ENCODE measurements at places on chromosomes 7 and 10.
A peak's percentile ranks its signal among the peaks of the same experiment; 100 is the strongest.

DNA sequence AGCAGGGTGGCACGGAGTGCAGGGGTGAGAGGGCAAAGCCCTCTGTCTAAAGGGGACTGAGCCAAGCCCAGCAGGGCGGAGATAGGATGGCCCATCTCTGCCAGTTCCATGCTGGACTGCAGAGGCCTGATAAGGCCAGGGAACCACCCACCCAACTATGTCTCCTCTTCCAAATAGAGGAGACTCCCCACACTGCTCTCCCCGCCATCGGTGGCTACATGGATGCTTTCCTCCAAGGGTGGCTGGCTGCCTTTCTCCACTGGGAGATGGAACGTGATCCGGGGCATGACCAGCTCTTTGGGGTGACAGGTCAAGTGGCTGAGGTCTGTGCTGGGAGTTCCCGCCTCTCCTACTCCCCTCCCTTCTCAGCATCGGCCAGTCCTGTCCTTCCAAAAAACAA is 58.1 kb upstream of the MXI1 start:
- DNase-seq, result no peak

- no peak for DNase-seq
These were observed 943 bp upstream of the SLC18A2 start for GRCh38 chr10:117239721-117240620.

DNA sequence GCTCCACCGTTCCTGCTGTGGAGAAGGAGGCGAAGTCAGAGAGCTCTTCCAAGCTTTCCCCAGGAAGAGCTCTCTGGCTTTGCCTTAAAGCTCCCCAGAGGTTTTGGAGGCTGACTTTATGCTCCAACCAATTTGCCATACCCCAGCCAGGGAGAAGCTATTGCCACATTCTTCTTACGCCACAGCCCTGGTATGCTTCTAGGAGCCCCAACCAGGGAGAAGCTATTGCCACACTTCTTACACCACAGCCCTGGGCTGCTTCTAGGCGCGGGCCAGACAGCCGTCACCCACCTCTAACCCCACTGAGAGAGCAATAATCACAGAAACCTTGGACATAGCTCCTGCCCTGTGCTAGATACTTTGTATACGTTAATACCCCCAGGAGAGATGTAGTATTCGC is 951 bp downstream of the ELOVL3 start:
- DNase-seq, result no peak

GRCh38 chr7:55504967-55505658 is 67.2 kb downstream of the VOPP1 start:
- no peak for DNase-seq

DNA sequence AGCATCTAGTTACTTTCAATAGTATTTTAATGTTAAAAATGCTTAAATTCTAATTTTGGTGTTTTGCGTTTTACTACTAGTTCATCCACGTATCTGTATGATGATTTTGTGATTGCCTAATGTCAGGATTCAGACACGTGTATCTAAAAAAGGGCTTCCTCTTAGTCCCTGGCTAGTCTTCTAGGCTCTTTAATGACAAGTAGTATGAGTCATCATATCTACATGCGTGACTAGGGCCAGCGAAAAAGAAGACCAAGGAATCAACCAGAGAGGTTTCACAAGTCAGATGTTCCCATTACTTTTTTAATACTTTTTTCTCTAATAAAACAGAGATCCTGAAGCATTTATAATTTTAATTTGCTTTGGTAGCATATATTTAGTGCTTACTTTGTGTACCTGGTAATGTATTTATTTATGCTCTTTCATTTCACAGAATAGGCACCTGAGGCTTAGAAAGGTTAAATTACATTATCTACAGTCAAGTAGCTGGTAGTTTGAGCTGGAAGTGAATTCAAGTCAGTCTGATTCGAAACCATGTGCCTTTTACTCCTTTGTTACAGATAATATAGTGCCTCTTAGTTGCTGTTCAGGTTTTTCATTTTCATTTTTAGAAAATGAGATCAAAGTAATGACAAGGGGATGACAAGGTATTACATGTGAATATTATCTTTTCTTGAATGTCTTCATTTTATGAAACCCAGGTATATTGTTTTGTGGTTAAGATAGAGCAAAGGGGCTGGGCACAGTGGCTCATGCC is 140.3 kb downstream of the FOXP2 start:
- DNase-seq, result no peak

DNA sequence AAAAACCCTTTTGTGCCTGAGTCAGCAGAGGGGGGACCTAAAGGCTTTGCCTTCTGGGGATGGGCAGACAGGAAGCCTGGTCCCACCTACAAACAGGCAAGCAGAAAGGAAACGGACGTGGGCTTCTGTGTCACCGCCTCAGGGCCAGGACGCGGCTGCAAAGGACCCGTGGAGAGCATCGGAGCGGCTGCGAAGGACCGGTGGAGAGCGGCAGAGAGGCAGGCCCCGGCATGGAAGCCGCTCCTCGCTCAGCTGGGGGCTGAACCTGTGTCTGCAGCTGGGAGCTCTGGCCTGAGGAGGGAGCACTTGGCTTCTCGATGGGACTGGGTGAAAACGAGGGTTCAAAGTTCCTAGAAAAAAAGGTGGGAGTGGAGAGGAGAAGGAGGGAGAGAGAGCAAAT is 125.4 kb upstream of the PPP2R2D start:
- DNase-seq, result no peak

DNA sequence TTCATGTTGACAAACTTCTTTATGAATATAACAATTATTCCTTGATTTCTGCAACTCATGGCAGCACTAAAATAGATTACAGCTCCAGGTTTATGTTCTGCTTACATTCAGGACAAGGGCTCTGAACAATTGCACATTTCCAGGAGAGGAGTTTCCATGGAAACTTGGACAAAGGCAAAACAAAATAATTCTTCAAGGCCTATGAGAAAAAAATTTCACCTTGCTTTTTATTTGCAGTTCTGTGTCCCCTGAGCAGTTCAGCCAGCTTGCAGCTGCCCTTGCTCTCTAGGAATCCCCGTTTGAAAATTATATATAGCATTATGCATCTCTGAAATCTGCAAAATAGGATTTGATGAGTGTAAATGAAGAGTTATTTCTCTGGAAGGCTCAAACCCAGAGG is 71.7 kb downstream of the ARL4A start:
- DNase-seq, result no peak

GRCh38 chr10:43200538-43201390 is 62.5 kb downstream of the CSGALNACT2 start:
- DNase-seq, result no peak

DNA sequence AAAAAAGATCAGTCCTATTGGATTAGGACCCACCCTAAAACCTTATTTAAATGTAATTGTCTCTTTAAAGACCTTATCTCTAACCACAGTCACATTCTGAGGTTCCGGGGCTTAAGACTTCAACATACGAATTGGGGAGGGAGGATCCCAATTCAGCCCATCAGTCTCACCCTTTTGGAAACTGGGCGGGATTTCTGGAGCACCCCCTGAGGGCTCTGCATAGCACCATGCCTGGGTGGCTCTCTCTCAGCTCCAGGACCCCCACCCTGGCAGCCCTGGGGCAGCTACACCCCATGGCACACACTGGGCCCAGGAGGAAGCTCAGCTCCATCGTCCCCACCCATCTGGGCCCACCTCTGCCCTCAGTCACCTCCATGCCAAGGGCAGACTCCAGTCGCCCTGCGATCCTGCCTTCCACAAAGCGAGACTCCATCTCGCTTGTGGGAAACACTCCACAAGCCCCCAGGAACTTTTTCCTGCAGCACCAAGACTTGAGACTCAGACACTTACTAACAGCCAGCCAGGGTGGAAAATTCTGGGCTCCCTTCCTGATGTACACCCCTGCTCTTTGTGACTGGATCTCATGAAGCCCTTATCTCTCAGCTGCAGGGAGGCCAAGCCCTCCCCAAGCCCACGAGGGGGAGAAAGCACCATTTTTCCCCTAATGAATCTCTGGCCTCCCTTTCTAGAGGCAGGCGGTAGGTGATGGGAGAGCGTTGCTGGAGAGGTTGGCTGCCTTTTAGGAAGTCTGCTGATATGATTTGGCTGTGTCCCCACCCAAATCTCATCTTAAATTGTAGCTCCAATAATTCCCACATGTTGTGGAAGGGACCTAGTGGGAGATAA is 90.8 kb upstream of the KDM7A start:
- no peak for DNase-seq

GRCh38 chr10:75344170-75344569 is 57.4 kb downstream of the ZNF503 start:
- DNase-seq, result no peak

DNA sequence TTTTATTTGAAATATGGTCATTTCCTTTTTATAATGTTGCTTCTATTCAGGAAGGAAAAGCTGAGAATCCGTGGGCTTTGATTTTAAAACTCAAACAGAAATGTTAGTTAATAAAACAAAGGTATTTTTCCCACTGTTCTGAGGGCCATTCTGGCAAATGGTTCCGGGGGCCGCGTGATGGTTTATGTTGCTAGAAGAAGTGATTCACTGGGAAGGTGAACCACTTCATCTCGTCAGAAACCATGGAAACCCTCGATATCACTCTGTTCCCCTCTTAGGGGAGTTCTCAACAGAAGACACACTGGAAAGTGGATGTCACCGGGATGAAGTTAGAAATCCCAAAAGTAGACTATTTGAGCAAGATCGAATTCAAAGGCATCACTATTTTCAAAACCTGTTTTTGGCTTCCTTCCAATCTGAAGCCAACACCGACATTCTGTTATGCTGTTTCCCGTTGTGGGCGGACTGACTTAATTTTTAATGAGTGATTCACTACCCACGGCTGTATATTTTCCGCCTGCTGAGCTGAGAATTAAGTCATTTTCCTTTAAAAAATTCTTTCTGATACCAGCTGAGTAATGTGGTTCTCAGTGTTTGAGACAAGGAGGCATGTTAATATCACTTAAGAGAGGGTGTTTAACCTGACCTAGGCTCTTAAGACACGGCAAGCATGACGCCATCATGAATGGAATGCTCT is 84.1 kb downstream of the PTPRE start:
- peak; percentile 33 for DNase-seq

- DNase-seq, result no peak
These were observed 47.7 kb downstream of the HHEX start for GRCh38 chr10:92737484-92737883.

DNA sequence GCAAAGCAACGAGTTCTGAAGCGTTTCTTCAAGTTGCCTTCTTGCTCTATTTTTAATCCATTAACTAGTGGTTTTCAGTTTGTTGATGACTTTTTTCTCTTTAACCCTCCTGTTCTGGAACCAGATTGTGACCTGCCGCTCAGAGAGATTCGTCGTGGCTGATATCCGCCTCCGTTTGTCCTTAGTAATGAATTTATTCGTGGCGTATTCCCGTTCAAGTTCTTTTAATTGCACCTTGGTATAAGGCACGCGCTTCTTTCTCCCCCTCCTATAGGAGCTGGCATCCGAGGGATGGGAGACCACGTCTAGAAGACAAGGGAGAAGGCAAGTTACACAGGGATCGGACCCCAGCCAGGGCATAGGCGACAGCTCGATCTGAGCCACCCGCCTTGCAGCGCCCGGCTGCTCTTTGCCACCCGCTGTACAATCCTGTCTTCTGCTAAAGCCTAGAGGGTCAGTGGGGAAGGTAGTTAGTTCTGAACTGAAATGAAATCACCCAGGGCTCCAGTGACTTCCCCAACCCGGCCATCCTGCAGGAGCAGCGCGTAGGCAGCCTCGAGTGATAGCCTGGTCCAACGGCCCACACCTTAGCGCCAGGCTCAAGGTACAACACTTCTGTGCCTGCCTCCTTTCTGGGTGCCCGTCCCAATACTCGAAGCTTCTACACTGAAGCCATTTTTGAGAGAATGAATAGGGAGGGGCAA is 1.6 kb downstream of the HOXA13 start:
- no peak for DNase-seq

GRCh38 chr10:86083664-86084175 is 282.9 kb downstream of the GRID1 start:
- DNase-seq, result no peak

DNA sequence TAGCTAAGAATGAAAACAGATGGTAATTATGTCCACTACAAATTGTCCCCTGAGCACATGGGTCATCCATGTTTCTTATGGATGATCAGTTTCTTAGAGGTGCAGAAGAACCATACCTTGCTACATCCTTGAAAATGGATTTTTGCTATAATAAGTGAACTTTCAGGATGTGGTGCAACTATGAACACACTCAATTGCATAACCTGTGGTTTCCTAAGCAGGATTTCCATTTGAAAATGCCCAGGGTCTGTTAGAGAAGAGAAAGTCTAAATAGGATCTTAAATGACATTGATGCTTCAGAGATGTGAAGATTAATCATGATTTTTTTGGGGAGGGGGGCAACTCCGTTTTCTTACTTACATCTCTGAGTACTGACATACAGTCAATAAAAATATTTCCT is 39.6 kb upstream of the CACNB2 start:
- DNase-seq, result no peak

- no peak for DNase-seq
These were observed 58.2 kb downstream of the ENTPD1 start for GRCh38 chr10:95814011-95814727.

DNA sequence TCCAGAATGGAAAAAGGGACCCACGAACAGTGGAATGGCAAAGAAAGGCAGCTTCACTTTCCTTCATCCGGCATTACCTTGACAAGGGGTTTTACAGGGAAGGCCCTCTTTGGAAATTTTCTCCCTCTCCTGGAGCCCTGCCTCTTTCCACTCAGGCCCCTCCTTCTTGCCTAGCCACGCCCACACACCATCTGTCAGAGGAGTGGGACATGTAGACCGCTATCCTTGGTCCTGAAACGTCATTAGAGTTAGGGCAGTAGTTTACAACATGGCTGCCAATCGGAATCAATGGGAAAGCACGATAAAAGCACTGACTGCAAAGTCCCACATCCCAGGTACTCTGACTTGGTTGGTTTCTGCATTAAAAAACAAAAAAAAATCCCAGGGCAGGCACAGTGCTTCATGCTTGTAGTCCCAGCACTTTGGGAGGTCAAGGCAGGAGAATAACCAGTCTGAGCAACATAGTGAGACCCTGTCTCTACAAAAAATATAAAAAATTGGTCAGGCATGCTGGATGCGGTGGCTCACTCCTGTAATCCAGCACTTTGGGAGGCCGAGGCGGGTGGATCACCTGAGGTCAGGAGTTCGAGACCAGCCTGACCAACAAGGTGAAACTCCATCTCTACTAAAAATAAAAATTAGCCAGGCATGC is 96.4 kb downstream of the MARCHF5 start:
- DNase-seq, result no peak

DNA sequence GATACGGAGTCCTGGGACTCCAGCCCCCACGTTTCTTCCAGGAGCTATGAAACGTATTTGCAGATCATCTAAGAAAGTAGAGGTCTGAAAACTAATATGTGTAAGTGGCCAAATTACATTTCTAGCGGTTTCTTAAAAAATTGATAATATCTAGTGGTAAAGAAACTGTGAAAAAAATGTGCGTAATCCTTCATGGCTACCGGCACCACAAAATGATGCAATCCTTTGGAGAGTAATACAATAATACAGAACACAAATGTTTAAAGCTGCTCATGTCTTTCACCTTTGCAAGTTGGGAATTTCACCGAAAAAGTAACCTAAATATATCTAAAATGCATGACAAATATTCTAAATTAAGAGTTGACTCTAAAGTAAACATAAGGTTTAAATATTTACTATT is 742.1 kb downstream of the GRID1 start:
- DNase-seq, result no peak

- no peak for DNase-seq
These were observed 37.0 kb upstream of the DNAJB6 start for GRCh38 chr7:157299613-157300368.

All from activated T-helper 1 cell treated with anti-CD3 and anti-CD28 coated beads, Interleukin-2, amount 50 U/mL, for 16 hours (primary cell).